Activated naive CD4-positive, alpha-beta T cell treated with anti-CD3 and anti-CD28 coated beads, Interleukin-2, amount 10 ng/mL, durations not matched to agents 7 days and 5 days (primary cell): ENCODE measurements at places on chromosomes 6 and 20.

- DNase-seq = no peak
Observed at GRCh38 chr6:33567836-33568235, 12.2 kb downstream of the BAK1 start.

DNA sequence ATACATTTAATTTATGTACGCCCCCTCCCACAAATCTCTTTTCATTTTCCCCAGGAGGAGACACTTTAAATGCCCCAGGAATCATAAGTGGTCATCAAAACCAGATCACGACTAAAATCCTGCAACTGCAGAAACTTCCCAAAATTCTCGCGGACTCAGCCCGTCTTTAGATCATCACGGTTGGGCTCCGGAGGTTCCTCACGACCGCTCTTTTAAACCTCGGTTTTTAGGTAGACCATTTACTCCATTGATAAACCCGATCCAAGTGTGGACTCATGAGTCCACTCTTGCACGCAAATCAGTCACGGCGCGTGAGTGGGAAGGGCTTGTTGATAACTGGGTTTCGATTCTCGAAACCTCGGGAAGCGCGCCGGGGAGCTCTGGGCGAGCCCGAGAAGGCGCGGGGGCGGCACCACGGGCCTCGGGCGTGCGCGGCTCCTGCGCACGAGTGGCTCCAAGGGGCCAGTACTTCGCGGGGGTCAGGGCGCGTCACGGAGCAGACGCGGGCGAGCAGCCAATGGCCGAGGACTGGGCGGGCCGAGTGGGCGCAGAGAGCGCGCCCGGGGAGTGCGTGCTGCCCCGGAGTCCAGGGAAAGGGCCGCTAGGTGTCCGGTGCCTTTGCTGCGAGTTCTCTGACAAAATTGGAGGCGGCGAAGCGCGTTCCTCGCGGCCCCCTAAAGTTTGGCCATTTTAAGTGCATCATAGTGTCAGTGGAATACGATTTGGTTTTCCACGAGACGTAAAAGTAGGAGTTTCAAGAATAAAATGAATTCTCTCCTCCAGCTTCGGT, 635 bp upstream of the TENT5A start:
- DNase-seq = peak; percentile 71

- DNase-seq = no peak
Observed at GRCh38 chr6:87756858-87757257, 54.8 kb upstream of the AKIRIN2 start.

DNA sequence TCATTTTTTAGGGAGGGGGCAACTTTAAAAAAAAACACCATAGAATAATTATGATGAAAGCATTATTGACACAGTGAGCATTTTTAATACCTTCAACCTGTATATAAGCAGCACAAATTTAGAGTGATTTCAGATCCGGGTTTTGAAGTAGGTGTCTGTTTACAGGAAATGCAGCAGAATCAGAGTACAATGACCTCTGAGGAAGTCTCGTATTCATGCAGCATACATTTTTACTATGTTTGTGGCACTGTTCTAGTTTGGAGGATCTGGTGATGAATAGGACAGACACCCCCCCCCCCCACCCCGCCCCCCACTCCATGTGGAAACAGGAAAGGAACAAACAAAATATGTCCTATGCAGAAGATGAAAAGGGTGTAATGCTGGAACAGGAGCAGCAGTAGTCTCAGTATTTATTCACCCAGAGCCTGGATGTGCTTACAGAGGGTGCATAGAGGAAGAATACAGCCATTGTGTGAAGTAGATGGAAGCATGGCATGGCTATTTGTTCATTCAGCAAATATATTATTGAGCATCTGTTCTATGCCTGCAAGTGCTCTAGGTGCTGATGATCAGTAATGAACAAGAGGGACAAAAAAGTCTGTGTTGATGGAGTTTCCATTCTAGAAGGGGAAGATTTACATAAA, 19.7 kb downstream of the VAPB start:
- no peak for DNase-seq

DNA sequence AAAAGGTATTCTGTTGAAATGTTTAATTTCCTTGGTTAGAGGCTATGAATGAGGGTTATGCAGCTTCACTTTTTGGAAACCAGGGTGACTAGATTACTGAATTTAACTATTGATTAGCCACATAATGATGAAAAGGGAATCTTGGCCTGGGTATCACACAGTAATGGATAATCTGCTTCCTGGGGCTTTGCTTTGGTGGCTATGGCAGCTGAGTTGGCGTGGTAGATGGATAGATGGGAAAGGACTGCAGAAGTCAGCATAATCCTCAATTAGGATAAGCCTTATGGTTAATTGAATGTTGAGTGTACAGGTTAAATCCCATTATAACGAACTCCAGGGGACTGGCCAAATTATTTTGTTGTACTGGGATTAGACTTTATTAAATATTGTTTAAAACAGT, 5.2 kb downstream of the NCOA3 start:
- DNase-seq = no peak

- DNase-seq = no peak
Observed at GRCh38 chr20:50043573-50044352, 61.0 kb downstream of the SNAI1 start.

- no peak for DNase-seq
Observed at GRCh38 chr20:46835418-46835817, 59.2 kb upstream of the EYA2 start.

DNA sequence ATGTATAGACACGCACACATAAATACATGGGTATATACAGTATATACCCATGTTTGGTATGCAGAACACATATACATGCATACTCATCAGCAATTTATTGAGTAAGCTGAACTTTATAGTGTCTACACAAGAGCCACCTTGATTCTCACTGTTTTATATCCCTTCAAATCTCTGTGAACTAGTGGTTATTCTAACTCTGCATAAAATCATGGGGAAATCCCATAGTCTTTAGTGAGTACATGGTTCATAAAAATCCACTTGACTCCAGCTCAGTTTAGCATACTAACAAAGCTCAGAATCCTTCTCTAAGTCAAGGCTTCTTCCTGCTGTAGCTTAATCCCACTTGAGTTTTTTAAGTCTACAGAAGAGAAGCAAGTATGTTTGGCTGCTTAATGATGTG, 104.1 kb downstream of the THEMIS start:
- no peak for DNase-seq

- DNase-seq = peak; percentile 11
Observed at GRCh38 chr20:58709013-58709702, 16.6 kb downstream of the NPEPL1 start.

GRCh38 chr6:106145144-106145543, 59.0 kb downstream of the PRDM1 start:
- DNase-seq = no peak

- DNase-seq = no peak
Observed at GRCh38 chr6:35312076-35312800, 14.6 kb downstream of the DEF6 start.

GRCh38 chr20:34956751-34957472, 1.2 kb downstream of the MYH7B start:
- no peak for DNase-seq

DNA sequence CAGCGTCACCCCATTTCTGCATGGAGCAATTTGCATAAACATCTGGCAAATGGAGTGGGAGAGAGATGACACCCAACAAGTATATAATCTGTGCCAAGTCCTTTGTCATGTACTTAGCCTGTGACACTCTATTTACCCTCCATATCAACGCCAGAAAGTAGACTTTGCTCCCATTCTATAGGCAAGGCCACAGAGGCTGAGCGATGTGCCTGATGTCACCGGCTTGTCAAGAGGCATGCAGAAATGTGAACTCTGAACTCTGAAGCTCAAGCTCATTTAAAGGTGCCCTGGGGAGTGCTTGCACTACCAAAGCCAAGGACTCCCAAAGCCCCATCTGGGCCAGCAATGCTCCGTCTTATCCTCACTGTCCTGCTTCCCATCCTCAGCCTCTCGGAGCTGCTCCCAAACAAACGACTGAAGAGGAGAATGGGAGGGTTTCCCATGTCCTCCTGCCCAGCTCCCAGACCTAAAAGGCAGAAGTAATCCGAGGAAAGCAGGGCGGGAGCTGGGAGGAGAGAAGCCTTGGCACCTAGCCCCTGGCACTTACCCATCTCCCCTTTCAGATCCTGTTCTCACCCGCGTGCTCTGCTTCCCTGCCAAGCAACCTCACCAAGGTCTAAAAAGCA, 9.2 kb downstream of the CPNE5 start:
- DNase-seq = no peak

- peak; percentile 54 for DNase-seq
Observed at GRCh38 chr6:142871910-142872331, 73.1 kb downstream of the HIVEP2 start.

- DNase-seq = no peak
Observed at GRCh38 chr20:14235355-14235754, 102.1 kb downstream of the FLRT3 start.

- DNase-seq = no peak
Observed at GRCh38 chr6:82959385-82959941, 106.2 kb downstream of the UBE3D start.

DNA sequence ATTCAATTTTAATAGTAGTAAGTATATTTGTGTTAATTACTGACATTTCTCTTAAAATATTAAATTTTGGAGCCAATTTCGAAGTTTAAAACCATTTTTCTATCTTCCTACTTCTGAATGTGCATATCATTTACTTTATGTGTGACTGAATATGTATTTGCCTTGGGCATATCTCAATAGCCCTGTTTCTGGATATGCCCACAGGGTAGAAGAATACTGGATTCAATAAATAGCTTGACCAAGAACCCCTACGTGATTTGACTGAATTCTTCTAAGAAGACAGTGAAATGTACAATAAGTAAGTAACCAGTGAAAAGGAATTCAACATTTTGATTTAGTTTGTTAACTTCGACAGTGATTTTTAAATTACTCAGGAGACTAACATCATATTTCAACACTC, 7.8 kb downstream of the HMGN3 start:
- DNase-seq = no peak

DNA sequence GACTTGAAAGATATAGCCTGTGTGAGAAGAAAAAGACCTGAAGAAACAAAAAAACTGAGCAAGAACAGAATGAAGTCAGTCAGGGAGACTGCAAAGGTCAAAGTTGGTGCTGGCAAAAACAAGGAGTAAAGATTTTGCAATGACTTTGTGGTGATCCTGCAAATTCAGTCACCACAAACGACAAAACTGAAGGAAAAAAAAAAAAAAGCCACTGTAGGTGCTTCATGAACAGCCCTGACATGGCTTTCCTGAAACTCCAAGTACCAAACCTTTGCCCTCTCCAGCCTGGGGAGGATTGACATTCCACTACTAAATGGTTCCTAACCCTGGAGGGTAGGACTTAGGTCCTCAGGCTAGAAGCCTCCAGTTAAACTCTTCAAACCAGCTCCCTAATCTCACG, 114.7 kb upstream of the BEND3 start:
- no peak for DNase-seq

GRCh38 chr20:41040855-41041254, 12.2 kb downstream of the TOP1 start:
- DNase-seq = no peak

DNA sequence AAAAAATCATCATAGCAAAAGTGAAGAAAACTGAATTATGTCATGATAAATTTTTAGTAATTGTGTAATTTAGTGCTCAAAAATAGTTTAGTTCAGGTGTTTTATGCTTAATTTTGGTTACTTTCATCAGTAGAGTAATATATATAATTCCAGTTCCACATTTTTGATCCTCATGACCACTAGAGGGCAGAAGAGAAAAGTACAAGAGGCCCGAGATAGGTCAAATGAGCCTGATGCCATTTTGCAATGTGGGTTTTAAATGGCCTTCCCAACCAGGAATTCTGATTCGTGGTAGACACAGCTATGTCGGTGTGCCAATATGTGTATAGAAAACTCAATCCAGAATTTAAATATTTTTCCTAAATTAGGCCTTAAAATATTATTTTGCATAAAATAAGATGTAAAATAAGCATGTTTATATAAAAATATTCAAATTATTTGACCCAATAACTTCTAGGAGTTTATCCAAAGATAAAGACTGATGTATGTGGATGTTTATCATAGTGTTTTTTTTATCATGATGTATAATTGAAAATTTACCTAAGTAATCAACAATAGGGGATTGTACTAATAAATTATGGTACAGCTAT, 159.7 kb upstream of the RPS6KA2 start:
- no peak for DNase-seq

GRCh38 chr6:81262656-81263055, 489.8 kb downstream of the TENT5A start:
- no peak for DNase-seq

DNA sequence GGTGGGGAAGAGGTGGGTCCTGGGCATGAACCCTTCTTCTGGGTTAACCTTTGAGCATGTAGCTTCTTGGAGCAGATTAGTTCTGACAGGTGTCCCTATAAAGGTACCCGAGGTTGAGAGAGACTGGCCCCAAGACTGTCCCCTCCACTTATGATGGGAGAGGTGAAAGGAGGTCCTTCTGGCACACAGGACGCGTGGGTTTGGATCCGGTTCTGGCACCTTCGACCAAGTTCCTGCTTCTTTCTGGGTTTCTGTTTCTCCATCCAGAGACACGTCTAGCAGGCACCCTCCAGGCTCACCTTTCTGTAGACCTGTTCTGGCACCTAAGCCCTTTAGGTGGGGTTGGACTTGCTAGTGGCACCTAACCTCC, 4.1 kb downstream of the PAX1 start:
- no peak for DNase-seq

GRCh38 chr20:51183451-51183850, 160.5 kb upstream of the KCNG1 start:
- DNase-seq = no peak

GRCh38 chr20:63036291-63036690, 29.5 kb upstream of the BHLHE23 start:
- no peak for DNase-seq

- DNase-seq = peak; percentile 42
Observed at GRCh38 chr6:148146717-148147462, 195.7 kb upstream of the SASH1 start.

GRCh38 chr20:57484772-57485171, 40.2 kb downstream of the CTCFL start:
- DNase-seq = no peak

- no peak for DNase-seq
Observed at GRCh38 chr20:23147964-23148730, 62.0 kb upstream of the CD93 start.

GRCh38 chr6:155399062-155399744, 56.4 kb downstream of the NOX3 start:
- DNase-seq = no peak

GRCh38 chr6:81263531-81264168, 488.8 kb downstream of the TENT5A start:
- no peak for DNase-seq

DNA sequence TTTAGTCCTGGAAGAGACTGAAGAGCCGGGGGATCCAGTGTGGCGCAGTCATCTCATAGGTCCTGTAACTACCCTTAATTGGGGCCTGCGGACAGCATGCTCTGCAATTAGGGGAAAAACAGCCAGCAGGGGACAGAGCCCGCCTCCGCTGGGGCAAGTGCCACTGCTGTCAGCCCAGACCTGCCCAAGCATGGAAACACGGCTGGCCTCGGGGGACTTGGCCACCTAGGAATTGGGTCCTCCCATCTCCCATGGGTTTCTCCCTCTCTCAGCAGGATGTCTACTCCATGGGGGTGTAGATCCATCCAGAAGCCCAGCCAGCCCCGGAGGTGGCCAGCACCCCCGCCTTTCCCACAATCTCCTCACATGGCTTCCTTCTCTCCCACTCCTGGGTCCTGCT, 3.6 kb downstream of the GHRH start:
- DNase-seq = no peak

- peak; percentile 21 for DNase-seq
Observed at GRCh38 chr6:10583509-10583901, 62.4 kb downstream of the GCNT2 start.
